Fibroblast of villous mesenchyme (primary cell): ENCODE measurements at places on chromosomes 6 and 20.

GRCh38 chr20:54680872-54681619 is 205.7 kb downstream of the DOK5 start:
- peak; percentile 37 for DNase-seq

DNA sequence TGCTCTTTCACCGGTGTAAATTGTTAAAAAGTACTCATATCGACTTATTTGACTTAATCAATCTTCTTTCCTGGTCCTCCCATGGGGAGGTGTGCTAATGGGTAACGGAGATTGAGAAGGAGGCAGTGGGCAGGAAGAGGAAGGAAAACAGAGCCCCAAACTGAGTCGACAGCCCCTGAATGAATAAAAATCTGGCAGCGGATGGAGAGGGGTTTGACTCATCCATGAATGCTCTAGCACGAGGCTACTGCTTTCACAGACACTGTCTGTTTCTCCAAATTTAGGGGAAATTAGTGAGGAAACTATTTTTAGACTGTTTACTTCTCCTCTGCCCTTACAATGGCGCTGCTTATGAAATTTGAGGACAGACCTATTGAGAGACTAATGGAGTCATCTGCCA is 142.2 kb upstream of the ATXN1 start:
- DNase-seq, result peak; percentile 67

- DNase-seq, result no peak
Observed at GRCh38 chr6:81889377-81890053, 137.0 kb upstream of the TENT5A start.

GRCh38 chr6:71349395-71349794 is 60.8 kb downstream of the OGFRL1 start:
- peak; percentile 58 for DNase-seq

- peak; percentile 56 for DNase-seq
Observed at GRCh38 chr6:126661646-126662045, 321.7 kb downstream of the CENPW start.

- DNase-seq, result no peak
Observed at GRCh38 chr20:53487461-53488200, 106.0 kb downstream of the ZNF217 start.
